ENCODE measurements at places on chromosomes 3 and 15. TPM values are rescaled to one million over a fixed set of nuclear protein-coding genes. Genes with fewer than 3 reads are reported as not detected.
A peak's percentile ranks its signal among the peaks of the same experiment; 100 is the strongest.

DNA sequence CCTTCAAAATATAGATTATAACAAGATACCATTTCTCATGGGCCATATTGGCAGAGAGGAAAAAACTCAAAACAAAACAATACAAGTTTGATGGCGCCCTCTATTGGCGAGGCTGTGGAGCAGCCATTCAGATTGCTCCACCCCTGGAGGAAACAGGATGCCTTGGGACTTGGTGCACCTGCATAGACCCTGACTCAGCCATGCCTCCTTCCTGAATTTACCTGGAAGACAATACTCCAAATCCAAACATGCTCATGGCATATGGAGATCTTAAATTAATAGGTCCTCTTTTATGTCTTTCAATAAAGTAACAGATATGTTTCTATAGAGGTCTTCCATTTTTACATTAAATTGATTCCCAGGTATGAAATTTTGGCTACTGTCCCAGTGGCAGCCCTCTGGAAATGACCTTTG, 90.0 kb downstream of the APBA2 start:
- DNase-seq: peak; percentile 85
- peaks cover 2% of the 10 kb centered on the region for H3K36me3 ChIP-seq
- H3K4me1 ChIP-seq: peaks cover 34% of the 10 kb centered on the region
- H3K27ac ChIP-seq: no peak overlapping the region

DNA sequence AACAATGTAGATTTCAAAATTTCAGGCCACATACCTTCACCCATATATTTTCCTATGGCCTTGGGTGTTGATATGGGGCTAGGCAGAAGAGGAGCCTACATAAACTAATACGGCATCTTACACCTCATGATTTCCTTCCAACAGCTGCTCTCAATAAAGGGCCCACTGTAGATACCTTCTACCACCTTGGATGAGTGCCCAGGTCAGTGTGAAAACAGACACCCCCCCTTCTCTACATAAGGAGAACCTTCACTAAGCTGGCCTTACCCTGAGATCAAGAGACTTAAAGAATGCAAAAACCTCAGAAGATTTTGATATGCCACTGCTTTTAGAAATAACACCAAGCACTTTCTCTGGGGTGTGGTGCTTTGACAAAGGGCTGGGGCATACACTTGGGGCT, 42.7 kb downstream of the SH3BP5 start:
- no peaks in the 10 kb centered on the region for H3K27me3 ChIP-seq
- H3K27ac ChIP-seq: no peak overlapping the region
- H3K4me3 ChIP-seq: no peak overlapping the region

- H3K4me3 ChIP-seq: no peak overlapping the region
- H3K4me1 ChIP-seq: no peaks in the 10 kb centered on the region
- H3K27ac ChIP-seq: no peak overlapping the region
- H3K36me3 ChIP-seq: no peaks in the 10 kb centered on the region
- no peaks in the 10 kb centered on the region for H3K27me3 ChIP-seq
Observed at GRCh38 chr3:21435871-21436270, 315.1 kb downstream of the ZNF385D start.

GRCh38 chr3:21894459-21895340, 143.7 kb upstream of the ZNF385D start:
- no peak for DNase-seq
- H3K27ac ChIP-seq: no peak overlapping the region
- no peaks in the 10 kb centered on the region for H3K36me3 ChIP-seq
- no peaks in the 10 kb centered on the region for H3K4me1 ChIP-seq
- no peaks in the 10 kb centered on the region for H3K27me3 ChIP-seq

GRCh38 chr15:54345827-54346226, 367.6 kb downstream of the UNC13C start:
- H3K4me3 ChIP-seq: no peak overlapping the region
- H3K27ac ChIP-seq: no peak overlapping the region
- no peaks in the 10 kb centered on the region for H3K4me1 ChIP-seq
- no peaks in the 10 kb centered on the region for H3K27me3 ChIP-seq
- no peak for DNase-seq

DNA sequence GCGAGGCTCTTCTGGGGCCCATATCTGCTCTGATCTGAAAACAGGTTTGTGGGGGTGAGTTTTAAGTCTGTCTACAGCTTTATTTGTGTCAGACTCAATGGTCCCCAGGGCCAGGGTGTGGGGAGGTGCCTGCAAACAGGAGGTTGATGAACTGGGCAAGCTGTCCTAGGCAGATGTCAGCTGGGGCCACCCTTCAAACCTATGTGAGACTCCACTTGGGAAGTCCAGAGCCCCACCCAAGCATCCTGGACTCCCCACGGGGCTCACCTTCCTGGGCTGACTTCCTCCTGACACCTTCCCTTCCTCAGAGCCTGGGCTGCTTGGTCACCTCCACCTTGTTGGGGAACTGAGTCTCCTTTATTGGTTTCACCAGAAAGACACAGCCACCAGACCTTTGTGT, 8.6 kb upstream of the LYSMD4 start:
- no peak overlapping the region for H3K4me3 ChIP-seq
- no peaks in the 10 kb centered on the region for H3K36me3 ChIP-seq
- no peaks in the 10 kb centered on the region for H3K4me1 ChIP-seq
- DNase-seq: no peak
- H3K27ac ChIP-seq: no peak overlapping the region
- no peaks in the 10 kb centered on the region for H3K27me3 ChIP-seq

DNA sequence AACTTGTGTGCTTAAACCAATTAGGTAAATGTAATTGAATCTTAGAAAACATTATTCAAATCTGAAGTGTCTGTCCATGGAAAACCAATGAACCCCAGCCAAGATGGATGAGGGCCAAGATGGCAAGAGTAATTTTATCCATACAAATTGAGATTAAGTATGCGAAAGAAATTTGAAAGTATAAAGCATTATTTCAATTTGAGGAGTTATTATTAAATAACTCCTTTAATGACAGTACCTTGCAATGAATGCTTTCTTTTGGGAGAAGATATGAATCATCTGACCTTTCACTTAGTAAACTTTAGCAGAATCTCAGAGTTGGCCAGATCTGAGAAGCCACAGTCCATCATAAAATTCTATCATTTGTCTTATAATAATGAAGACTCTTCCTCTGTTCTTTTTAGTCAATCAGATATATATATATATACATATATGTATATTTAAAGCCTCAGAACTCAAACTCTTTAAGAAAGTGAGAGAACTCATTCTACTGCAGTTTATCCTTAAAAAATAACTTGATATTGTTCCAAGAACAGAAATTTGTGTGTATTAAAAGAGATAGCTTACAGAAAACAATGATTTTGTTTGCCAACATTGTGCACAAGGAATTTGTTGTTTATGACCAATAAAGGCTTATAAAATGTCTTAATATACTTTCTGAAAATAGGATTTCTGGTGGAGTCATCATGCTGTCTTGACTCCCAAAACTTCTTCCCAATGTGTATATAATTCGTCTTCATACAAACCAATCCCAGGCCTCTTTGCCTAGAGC, 434.8 kb upstream of the THBS1 start:
- H3K4me3 ChIP-seq: no peak overlapping the region
- no peak for DNase-seq
- H3K27ac ChIP-seq: no peak overlapping the region
- H3K27me3 ChIP-seq: peaks cover 4% of the 10 kb centered on the region
- H3K36me3 ChIP-seq: no peaks in the 10 kb centered on the region

- H3K27ac ChIP-seq: peak overlapping the region; percentile 0
- no peaks in the 10 kb centered on the region for H3K4me1 ChIP-seq
- peaks cover 53% of the 10 kb centered on the region for H3K36me3 ChIP-seq
- no peak overlapping the region for H3K4me3 ChIP-seq
Observed at GRCh38 chr15:90799639-90800170, 68.7 kb upstream of the FURIN start.

GRCh38 chr3:125165189-125165947, 47.2 kb downstream of the SLC12A8 start:
- H3K27ac ChIP-seq: no peak overlapping the region
- no peak for DNase-seq
- H3K36me3 ChIP-seq: no peaks in the 10 kb centered on the region
- no peaks in the 10 kb centered on the region for H3K4me1 ChIP-seq

GRCh38 chr3:37861620-37862041, at the start of gene CTDSPL:
TSS of gene CTDSPL (plus strand) at chr3:37861880. CDS start at chr3:37862200, 320 bp downstream.
- H3K36me3 ChIP-seq: no peaks in the 10 kb centered on the region
- peak; percentile 44 for DNase-seq
- H3K4me1 ChIP-seq: peaks cover 23% of the 10 kb centered on the region
- peak within 1 kb of the TSS; percentile 78 for H3K27ac ChIP-seq
- peak within 1 kb of the TSS; percentile 75 for H3K4me3 ChIP-seq

- H3K27ac ChIP-seq: no peak overlapping the region
- H3K4me1 ChIP-seq: peaks cover 19% of the 10 kb centered on the region
- no peaks in the 10 kb centered on the region for H3K36me3 ChIP-seq
- DNase-seq: peak; percentile 49
Observed at GRCh38 chr15:52805351-52806283, 15.5 kb upstream of the ONECUT1 start.

GRCh38 chr3:120311863-120312794, 27.1 kb upstream of the GPR156 start:
- no peak overlapping the region for H3K4me3 ChIP-seq
- H3K27ac ChIP-seq: no peak overlapping the region
- H3K36me3 ChIP-seq: peaks cover 18% of the 10 kb centered on the region
- H3K4me1 ChIP-seq: peaks cover 8% of the 10 kb centered on the region
- peaks cover 6% of the 10 kb centered on the region for H3K27me3 ChIP-seq
- no peak for DNase-seq

DNA sequence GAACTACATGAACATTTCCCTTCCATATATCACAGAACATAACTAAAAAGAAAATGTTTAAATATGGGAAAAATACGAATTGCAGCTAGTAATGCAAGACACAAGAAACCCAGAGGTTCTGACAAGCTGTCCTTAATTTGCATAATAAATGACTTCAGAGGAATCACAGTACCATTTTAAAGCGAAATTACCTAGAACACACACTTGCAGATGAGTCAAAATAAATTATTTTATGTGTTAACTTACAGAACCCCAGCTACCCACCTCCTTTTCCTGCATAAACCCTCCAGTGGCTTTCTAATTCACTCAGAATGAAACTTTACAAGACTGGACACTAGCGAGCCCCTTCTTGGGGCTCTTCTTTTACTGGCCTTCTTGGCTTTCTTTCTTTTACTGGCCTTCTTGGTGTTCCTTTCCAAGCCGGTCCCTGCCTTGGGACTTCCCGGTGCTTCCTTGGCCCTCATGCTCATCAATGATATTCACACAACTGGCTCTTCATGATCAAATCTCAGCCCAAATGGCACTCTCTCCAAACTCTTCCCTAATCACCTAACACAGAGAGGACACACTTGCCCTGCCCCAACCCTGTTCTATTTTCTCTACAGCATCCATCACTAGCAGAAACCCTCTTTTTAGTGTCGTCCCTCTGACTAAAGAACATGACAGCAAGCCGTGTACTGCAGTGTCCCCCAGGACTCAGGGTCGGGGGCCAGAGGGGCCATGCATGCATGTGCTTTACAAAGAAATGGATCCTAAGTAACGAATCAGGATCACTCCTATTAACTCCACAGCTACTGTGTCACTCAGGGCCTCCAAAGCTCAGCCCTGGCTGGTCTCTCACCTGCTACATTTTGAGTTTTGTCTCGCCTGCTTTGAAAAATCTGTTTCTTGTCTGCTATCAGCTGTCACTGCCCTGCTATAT, 4.8 kb downstream of the CHSY1 start:
- no peaks in the 10 kb centered on the region for H3K27me3 ChIP-seq
- H3K4me1 ChIP-seq: peaks cover 81% of the 10 kb centered on the region
- H3K27ac ChIP-seq: peak overlapping the region; percentile 90
- no peak for DNase-seq

DNA sequence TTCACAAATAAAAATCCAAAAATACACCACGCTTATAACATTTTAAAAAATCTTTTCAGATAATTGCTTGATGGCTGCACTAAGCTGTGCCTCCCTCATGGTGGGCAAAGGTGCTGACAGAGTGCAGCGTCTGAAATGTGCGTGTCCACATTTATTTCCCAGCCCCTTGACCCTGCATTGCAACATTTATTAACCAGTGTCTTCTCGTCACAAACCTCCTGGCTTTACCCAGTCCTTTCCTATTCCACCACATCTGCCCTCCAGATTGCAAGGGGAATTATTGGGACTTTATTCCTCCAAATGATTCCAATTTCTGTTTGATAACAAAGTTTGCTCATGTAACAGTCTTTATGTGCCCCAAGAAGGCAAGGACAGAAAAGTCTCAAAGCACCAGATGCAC, 5.5 kb downstream of the RASGRP1 start:
- H3K4me3 ChIP-seq: peak overlapping the region; percentile 93
- H3K36me3 ChIP-seq: peaks cover 89% of the 10 kb centered on the region
- H3K4me1 ChIP-seq: peaks cover 82% of the 10 kb centered on the region
- no peaks in the 10 kb centered on the region for H3K27me3 ChIP-seq
- peak overlapping the region; percentile 98 for H3K27ac ChIP-seq

- no peak for DNase-seq
- no peaks in the 10 kb centered on the region for H3K36me3 ChIP-seq
- H3K27ac ChIP-seq: no peak overlapping the region
- no peaks in the 10 kb centered on the region for H3K27me3 ChIP-seq
- H3K4me1 ChIP-seq: no peaks in the 10 kb centered on the region
Observed at GRCh38 chr3:98796334-98796733, 33.2 kb downstream of the ST3GAL6 start.

- no peak overlapping the region for H3K27ac ChIP-seq
- DNase-seq: no peak
- no peaks in the 10 kb centered on the region for H3K36me3 ChIP-seq
- H3K4me1 ChIP-seq: no peaks in the 10 kb centered on the region
- H3K4me3 ChIP-seq: no peak overlapping the region
Observed at GRCh38 chr3:191476066-191476772, 15.3 kb downstream of the PYDC2 start.

- H3K4me3 ChIP-seq: no peak overlapping the region
- peaks cover 46% of the 10 kb centered on the region for H3K4me1 ChIP-seq
- no peaks in the 10 kb centered on the region for H3K27me3 ChIP-seq
- H3K27ac ChIP-seq: no peak overlapping the region
Observed at GRCh38 chr3:111691293-111691909, 96.3 kb upstream of the ZBED2 start.

DNA sequence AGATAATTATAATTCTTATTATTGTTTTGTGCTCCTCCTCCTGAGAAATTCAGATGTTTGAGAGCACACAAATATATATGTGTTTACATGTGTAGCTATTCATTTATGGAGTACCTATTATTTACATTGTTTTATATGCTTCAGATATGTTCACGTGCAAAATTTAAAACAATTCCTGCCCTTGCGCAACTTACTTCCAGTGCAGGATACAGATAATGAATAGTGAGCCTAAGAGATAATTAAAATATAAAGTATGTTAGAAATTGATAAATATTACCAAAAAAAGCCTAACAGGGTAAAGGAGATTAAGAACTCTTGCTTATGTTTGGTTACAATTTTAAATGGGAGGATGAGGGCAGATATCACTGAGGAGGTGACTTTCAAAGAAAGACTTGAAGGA, 81.7 kb upstream of the DPH6 start:
- no peaks in the 10 kb centered on the region for H3K36me3 ChIP-seq
- H3K27me3 ChIP-seq: peaks cover 14% of the 10 kb centered on the region
- H3K27ac ChIP-seq: no peak overlapping the region
- DNase-seq: no peak

Gene TPRG1
- total RNA-seq: 11.6 TPM

Gene ZNF662
- 1.3 TPM for total RNA-seq

Gene LYSMD2
- 19.1 TPM for total RNA-seq

Gene FAH
- total RNA-seq: 44.3 TPM

Gene SHC4
- total RNA-seq: 1.4 TPM

Gene GABRA5
- total RNA-seq: not detected

Gene UROC1
- not detected for total RNA-seq

Gene EPHA3
- total RNA-seq: 0.09 TPM

Gene GOLGA8Q
- total RNA-seq: 0.49 TPM

All from activated CD4-positive, alpha-beta T cell treated with anti-CD3 and anti-CD28 coated beads for 36 hours (primary cell).